ENCODE measurements at places on chromosomes 11 and 22.

GRCh38 chr11:44188643-44189042 is 93.2 kb downstream of the EXT2 start:
- no peak for DNase-seq

GRCh38 chr11:63854696-63855095 is 15.8 kb downstream of the MARK2 start:
- DNase-seq = no peak

- no peak for DNase-seq
These were observed 36.0 kb upstream of the PICK1 start for GRCh38 chr22:38021206-38021605.

DNA sequence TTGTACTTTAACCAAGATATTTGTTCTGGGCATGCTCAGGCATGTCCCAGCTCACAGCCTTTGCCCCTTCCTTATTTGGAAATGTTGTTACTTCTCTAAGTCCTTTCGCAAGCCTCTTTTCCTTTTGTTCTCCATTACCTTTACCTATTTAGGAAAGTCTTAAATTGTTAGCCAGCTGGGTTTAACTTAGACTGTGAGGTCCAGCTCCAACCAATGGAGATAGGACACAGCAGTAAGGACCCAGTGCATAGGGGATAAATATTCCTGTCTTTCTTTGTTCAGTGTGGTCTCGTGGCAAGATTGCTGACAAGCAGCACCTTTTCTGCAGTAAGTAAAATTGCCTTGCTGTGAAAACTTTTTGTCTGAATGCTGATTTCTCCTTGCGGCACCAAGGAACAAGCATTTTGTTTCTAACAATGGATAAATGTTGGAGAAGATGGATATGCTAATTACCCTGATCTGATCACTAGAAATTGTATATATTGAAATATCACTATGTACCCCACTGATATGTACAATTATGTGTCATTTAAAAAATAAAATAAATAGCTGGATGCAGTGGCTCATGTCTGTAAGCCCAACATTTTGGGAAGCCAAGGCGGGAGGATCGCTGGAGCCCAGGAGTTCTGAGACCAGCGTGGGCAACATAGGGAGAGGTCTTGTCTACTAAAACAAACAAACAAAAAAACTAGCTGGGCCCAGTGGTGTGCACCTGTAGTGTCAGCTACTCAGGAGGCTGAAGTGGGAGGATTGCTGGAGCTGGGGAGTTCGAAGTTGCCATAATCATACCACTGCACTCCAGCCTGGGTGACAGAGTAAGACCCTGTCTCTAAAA is 31.9 kb upstream of the FTH1 start:
- no peak for DNase-seq

GRCh38 chr22:39214006-39214382 is 30.8 kb downstream of the PDGFB start:
- DNase-seq = peak; percentile 22

DNA sequence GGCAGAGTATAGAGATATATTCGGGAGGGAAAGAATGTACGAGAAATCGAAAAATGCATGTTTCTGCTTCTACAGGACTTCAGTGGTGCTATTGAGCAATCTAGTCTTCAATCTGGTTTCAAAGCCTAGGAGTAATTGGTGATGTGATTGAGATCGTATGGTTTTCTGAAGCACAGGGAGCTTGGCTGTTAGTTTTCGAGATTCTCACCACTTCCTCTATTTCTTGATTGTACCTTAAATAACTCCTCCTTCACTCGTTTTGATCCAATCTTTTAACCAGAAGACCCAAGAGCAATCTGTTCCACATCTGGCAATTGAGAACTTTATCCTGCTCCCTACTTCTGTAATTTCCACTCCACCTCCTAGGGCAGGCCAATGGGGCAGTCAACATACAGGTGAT is 518 bp downstream of the CCDC179 start:
- no peak for DNase-seq

DNA sequence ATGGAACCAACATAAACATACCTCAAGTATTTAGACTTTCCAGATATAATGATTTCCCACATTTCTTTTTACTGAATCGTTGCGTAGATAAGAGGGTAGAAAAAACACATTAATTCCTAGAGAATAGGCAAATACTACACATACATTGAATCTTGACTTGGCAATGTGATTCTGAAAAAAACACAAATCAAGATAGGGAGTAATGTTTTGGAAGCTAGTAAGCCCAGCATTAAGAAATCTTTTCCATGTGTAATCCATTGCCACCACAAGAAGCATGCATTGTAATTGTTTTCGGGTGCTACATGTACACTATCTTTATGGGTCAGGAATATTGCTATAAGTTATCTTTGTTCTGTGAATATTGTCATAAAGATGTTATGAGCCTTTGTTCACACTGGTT is 269.8 kb upstream of the PDGFD start:
- no peak for DNase-seq

GRCh38 chr11:74686792-74687191 is 44.4 kb downstream of the CHRDL2 start:
- peak; percentile 83 for DNase-seq

DNA sequence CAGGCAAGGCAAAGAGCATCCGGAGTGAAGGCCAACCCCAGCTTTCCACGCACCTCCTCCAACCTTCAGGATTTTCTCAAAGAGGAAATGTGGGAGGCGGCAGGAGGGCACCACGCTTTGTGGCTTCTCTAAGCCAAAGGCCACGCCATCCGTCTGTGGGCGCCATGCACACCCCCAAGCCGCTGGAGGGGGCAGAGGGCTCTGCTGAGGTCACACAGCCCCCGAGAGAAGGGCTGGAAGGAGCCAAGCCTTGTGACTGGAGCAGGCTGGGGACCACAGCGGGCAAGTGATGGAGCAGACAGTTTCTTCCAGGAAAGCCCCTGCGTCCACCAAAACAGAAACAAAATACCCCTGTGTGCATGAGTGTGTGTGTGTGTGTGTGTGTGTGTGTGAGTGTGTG is 527.4 kb downstream of the BRD1 start:
- no peak for DNase-seq

GRCh38 chr22:23306438-23306921 is 126.2 kb downstream of the BCR start:
- DNase-seq = peak; percentile 80

DNA sequence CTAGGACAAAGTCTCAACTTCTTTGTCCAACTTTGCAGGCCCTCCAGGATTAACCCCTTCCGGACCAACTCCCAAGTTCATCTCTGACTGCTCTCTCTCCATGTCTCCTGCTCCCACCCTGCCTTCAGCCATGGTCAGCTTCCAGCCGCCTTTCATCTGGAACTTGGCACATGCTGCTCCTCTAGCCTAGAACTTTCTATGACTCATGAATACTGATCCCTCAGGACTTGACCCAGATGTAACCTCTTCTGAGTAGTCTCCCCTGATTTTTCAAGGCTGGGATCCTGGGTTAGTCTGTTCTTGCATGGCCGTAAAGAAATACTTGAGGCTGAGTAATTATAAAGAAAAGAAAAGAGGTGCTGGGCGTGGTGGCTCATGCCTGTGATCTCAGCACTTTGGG is 5.2 kb upstream of the SLC15A3 start:
- DNase-seq = peak; percentile 32

DNA sequence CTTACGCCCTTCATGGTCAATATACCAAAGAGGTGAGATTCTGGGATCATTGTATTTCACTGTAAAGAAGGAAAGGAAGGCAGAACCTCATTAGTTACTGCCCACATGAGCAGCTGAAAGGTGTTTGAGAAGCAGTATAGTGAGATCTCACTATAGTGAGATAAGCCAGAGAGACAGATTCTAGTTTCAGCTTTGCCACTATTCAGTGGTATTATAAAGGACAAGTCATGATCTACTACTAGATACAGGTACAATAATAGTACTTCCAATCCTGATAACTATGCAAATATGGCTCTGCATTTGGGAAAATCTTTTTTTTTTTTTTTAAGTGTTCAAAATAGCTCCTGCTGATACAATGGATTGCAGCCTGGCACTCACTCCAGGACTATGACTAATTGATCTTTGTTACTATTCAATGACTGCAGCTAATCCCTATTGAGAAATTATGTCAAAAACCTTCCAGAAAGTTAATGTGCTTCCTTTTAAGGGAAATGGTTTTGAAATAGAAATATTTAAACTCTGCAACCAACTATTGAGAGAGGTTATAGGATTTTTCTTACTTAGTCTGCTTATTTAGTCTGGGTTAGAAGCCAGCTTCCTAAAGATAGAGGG is 8.3 kb upstream of the DLAT start:
- peak; percentile 39 for DNase-seq

DNA sequence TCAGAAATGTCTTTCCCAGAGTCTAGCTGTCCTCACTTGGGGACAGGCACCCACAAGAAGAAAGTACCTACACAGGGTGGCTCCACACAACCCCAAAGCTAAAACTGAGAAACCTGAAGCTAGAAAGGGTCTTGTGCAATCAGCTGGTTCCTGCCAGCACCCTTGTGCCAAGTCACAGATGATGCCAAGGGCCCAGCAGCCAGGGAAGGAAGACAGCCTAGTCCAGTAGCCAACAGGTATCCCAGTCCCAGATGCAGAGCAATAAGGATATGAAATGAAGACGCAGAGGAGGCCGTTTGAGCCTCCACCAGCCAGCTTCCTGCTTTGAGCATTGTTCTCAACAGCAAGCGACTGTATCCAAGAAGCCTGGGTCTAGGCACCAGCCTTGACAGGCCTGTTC is 6.1 kb downstream of the PLEKHA7 start:
- no peak for DNase-seq

- peak; percentile 73 for DNase-seq
These were observed 36.4 kb upstream of the ACER3 start for GRCh38 chr11:76824083-76824939.

GRCh38 chr11:128058580-128059208 is 528.7 kb downstream of the ETS1 start:
- DNase-seq = no peak

DNA sequence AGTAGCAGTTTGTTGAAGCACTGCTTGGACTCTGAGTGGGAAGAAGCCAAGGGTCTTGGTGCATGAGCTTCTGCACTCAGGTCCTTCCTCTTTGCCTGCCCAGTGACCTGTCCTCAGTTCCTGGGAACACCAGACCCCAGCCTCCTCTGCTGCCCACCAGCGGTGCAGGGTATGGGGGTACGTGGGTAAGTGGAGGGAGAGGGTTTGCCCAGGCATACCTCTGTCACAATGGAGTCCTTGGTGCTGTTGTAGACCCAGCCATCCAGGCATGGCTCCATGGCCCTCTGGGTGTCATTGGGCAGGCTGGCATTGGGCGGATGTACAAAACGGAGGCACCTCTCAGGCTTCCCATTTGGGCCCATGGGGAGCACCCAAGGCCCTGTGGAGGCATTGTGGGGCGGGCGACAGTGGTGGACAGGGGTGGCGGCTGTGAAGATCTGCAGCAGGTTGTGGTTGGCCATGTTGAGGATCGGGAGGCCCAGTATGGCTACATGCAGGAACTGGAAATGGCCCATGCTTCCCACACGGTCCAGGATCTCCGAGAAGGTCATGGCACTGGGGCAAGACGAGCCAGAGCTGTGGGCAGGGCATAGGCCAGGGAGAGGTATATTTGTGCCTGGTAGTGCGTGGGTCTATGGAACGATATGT is 1.1 kb downstream of the SLC22A8 start:
- no peak for DNase-seq

- no peak for DNase-seq
These were observed 280.7 kb upstream of the CADM1 start for GRCh38 chr11:115784796-115785521.

Measured in ELR (cell line).